ENCODE measurements at places on chromosomes 11 and 22.

GRCh38 chr11:78205691-78206090, 17.0 kb downstream of the USP35 start:
- no peak for DNase-seq

GRCh38 chr11:117226388-117227385, 5.2 kb downstream of the PCSK7 start:
- DNase-seq, result no peak

DNA sequence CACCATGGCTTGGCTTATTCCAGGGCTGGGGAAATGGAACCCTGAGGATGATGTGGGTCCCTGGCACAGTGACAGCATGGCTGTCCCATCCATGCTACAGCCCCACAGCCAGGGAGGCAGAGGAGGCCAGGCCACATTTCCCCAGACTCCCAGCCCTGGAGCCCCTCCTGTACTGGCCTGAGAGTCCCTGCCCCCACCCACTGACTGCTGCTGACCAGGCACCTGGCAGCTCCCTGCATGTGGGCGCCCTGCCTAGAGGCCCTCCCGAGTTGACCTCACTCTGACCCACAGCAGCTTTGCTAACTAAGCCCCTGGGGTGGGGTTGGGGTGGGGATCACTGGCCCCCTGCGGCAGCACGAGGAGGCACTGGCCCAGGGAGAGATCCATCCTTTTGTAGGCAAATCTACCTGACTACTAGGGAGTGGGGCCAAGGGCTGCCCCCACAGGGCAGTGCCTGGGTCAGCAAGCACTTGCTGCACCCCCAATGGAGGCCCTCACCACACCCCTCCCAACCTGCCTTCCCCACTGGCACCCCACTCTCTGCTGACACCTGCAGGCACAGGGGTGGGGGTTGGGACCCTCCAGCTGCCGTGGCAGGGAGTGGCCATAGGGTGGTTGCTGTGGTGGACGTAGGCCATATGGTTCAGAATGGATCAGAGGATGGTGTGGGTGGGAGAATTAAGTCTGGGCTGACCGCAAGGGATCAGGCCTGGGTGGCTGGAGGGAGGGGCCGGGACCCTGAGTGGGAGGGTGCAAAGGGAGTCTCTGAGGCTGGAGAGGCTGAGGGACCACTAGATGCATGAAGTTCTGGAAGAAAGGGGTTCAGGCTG, 17.4 kb downstream of the ARVCF start:
- peak; percentile 72 for DNase-seq

DNA sequence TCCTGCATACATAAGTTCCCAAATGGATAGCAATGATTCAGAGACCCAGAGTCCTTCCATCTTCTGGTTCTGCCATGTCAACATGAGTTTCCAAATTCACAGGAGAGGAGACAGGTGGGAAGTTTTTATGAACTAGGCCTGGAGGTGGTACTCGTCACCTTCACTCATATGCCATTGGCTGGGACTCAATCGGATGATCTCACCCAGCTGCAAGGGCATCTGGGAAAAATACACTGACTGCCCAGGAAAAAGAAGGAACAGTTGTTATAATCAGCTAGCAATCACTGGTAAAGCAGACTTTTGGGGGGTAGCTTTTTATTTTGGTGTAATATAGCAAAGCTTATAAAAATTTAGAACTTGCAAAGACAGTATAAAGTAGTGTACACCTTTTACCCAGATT, 83.9 kb downstream of the OTOG start:
- DNase-seq, result no peak

GRCh38 chr22:29997107-29997506, 83.2 kb upstream of the HORMAD2 start:
- no peak for DNase-seq

DNA sequence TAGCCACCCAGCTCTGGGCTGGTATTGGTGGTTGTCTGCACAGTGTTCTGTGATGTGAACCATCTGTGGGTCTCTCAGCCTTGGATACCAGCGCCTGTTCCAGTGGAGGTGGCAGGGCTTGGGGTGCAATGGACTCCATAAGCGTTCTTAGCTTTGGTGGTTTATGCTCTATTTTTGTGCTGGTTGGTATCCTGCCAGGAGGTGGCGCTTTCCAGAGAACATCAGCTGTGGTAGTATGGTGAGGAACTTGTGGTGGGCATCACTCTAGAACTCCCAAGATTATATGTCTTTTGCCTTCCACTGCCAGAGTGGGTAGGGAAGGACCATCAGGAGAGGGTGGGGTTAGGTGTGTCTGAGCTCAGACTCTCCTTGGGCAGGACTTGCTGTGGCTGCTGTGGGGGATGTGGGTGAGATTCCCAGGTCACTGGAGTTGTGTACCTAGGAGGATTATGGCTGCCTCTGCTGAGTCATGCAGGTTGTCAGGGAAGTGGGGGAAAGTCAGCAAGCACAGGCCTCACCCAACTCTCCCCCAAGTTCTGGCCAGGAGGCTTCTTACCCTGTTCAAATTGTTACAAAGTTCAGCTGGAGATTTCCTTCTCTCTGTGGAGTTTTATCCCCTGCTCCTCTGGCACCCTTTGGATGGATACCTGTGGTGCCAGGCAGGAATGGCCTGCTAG, 47.2 kb downstream of the MRGPRX2 start:
- no peak for DNase-seq

GRCh38 chr11:68835328-68835727, 6.4 kb downstream of the CPT1A start:
- no peak for DNase-seq

- no peak for DNase-seq
These were observed 50.5 kb downstream of the BTG4 start for GRCh38 chr11:111461460-111462235.

DNA sequence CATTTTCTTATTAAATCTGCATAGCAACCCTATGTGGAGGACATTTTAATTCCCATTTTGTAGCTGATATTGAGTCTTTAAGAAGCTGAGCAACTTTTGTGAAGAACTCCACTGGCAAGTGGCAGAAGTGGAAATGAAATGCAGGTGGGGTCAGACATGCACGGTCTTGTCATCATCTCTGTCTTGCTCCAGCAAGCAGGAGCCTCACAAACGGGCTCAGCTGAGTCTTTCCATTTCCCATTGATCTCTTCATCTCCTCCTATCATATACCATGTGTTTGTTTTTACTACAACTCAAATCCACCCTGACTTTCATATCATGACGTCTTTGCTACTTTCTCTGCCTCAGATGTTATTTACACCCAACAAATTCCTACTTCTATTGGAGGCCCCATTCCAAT, 97.9 kb upstream of the TENM4 start:
- DNase-seq, result no peak

- DNase-seq, result peak; percentile 35
These were observed at the start of gene MAPK8IP2 for GRCh38 chr22:50600538-50600937. Gene MAPK8IP2 (plus strand): TSS chr22:50600793. CDS start chr22:50600819, 26 bp downstream.

GRCh38 chr22:37203354-37204044, 8.8 kb downstream of the SSTR3 start:
- DNase-seq, result no peak

- peak; percentile 59 for DNase-seq
These were observed 126.4 kb upstream of the E2F8 start for GRCh38 chr11:19366992-19367709.

DNA sequence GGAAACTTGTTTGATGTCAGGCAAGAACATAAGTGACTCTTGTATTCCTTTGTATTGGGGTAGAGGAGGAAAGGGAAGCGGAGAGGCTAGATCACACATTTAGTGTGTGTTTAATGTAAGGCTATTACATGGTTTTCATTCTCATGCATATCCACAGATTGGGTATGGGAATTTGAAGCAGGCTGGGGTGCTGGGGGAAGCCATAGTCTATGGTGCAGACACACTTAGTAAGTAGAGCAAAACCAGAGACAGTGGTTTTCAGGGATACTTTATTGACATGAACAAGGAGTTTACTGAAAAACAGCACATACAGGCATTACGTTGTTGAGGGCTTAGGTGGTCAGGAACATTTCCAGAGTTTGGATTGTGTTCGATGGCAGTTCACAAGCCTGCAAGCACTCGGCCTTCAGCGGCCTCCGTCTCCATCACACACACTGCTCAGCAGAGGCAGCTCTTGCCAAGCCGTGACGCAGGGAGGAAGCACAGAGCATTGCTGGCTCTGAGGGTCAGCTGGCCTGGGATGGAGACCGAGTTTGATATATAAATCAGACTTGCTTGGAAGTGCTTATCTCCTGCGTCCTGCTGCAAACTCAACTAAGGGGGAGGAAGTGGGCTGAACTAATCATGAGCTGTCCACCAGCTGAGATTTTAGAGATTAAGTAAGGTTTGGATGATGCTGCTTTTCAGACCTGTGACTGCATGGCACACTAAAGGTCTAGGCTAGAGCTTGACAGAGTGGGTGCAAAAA, 25.3 kb downstream of the SCN3B start:
- no peak for DNase-seq

DNA sequence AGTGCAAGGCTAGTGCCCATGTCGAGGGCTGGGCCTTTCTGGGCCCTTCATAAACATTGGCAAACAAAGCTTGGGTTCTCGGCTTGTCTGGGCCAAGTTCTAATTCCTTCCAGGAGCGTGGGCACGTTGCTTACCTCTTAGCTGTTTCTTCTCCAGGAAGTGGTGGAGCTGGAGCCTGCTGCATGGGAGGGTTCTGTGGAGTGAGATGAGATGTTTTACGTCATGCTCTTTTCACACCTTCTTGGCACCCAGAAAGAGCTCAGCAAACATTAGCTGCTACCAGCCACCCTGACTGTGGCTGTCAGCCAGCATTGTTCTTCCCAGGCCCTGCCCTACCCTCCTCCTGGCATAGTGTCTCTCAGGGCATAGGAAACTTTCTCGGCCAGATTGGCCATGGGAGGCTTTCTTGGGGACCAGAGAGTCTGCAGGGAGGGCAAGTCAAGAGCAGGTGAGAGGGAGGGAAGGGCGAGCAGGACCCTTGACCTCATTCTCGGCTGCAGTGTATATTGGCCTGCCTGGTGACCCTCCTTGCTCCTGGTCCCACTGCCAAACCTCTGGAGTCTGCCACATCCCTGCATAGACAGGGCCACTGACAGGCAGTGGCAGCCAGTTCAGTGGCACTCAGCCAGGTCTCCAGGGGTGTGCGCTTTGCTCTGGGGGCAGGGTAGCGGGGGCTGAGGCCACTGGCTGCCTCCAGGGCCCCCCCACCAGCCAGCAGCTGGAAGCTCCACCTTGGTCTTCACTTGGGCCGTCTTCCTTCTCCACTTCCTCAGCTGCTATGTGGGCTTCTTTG, 98.8 kb downstream of the BCR start:
- peak; percentile 71 for DNase-seq

- no peak for DNase-seq
These were observed 80.6 kb upstream of the CLDN5 start for GRCh38 chr22:19604711-19605268.

GRCh38 chr11:120899720-120900119, 124.2 kb upstream of the TBCEL start:
- DNase-seq, result no peak

DNA sequence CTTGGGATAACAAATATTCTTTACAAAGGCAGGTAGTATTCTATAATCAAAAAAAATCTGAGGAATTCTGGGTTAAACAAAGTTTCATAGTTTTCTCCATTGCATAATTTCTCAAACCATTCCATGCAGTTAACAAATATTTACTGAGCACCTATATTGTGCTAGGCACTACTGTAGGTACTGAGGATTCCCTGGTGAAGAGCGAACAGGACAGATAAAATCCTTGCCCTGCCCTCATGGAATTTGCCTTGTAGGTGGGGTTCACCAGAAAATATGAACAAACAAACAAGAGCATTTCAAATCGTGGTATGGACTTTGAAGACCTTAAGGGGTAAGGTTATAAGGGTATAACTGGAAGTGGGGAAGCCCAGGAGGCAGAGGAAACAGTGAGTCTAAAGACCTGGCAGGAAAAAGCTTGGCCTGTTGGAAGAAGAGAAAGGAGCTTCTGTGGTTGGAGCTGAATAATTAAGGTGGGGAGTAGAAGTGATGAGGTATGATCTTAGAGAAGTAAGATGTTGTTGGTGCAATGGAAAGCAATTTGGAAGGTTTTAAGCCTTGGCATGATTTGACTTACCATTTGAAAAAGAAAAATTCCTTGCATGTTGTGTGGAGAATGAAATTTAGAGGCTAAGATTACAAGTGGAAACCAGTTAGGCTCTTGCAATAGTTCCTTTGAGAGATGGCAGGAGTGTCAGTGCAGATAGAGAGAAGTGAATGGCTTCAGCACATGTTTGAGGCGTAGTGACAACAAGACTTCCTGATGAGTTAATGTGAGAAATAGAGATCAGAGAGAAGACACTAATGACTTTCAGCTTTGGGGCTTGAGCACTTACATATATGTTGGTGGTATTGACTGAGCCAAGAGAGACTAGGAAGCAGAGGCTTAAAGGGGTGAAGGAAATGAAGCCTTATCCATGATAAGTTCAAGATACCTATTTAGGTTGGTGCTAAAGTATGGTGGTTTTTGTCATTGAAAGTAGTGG, 55.7 kb upstream of the PICALM start:
- DNase-seq, result no peak

DNA sequence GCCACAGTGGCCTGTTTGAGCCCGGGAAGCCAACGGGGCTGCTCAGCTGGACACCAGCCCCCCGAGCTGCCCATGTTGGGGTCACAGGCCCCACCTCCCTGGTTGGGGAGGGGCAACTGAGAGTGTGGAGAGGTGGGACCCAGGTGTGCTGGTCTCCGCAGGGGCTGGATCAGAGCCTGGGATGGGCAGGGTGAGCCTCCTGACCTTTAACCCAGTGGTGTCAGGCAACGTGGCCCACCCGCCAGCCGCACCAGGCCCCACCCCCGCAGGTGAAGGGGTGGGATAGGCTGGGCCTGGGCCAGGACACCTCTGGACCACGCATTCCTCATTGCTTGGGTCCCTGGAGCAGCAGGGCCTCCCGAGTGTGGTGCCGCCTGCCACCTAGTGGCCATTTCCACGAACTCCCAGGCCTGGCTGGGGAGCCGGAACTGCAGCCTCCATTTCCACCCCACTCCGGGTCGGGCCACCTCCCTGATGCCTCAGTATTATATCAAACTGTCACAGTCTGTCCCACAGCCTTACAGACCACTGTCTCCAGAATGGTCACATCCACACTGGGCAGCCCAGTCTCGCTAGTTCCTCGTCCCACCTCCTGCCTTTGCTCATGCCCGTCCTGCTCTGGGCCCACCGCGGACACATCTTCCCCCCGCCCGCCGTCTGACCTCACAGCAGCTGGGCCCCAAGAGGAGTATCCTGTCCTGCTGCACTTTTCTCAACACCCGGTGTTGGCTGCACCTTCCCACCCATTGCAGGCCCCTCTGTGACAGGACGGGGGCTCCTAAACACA, 13.3 kb upstream of the PPP6R3 start:
- DNase-seq, result peak; percentile 62

Measured in MG63 (cell line).